COR-L47 (cell line): ENCODE measurements at places on chromosomes 1 and 21.

DNA sequence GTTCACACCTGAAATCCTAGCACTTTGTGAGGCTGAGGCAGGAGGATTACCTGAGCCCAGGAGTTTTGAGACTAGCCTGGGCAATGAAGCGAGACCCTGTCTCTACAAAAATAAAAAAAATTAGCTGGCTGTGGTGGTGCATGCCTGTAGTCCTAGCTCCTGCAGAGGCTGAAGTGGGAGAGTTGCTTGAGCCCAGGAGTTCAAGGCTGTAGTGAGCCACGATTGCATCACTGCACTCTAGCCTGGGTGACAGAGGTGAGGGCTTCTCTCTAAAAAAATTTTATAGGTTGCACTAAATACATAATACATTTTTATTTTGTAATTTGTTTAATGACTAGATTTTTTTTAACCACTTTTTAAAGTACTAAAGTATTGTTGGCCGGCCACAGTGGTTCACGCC lies 6.1 kb downstream of the PARK7 start:
- no peak for DNase-seq

GRCh38 chr1:3783651-3784474 lies 11.3 kb downstream of the SMIM1 start:
- DNase-seq = no peak

- DNase-seq = no peak
These were observed 12.2 kb downstream of the ARID4B start for GRCh38 chr1:235315735-235316134.

- DNase-seq = peak; percentile 76
These were observed 9.7 kb upstream of the SRP9 start for GRCh38 chr1:225767634-225768540.

- no peak for DNase-seq
These were observed 9.8 kb upstream of the LUZP1 start for GRCh38 chr1:23178414-23178813.

DNA sequence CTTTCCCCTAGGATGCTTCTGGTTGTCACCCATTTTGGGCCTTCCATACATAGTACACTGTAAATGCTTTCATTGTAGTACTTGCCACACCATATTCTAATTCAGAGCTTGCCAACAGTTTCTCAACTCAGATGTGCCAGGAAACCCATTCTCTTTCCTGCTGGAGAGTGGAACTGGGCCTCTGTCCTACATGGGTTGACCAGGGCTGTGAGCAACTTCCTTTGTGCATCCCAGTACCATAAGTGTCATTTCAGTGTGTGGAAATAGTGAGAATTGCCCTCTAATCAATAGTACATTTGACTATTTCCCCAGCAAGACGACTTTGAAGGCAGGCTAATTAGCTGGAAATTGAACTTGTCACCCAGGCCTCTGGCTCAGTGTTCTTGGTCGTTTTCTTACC lies 74.8 kb downstream of the MTR start:
- no peak for DNase-seq

DNA sequence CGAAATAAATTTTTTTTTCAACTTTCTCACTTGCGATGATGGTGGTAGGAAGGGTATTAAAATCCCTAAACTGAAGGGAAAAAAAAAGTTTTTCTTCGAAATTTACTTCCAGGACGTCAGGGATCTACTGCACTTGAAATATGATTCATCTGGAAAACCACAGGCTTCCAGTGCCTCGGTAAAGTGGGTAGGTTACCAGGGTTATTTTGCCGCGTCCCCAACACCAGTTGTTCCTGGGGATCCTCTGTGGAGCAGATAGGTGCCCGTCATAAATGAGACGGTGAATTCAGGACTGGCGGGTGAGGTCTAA lies 773 bp downstream of the RABIF start:
- DNase-seq = no peak

GRCh38 chr21:42941696-42942085 lies 16.3 kb upstream of the ERVH48-1 start:
- DNase-seq = no peak

DNA sequence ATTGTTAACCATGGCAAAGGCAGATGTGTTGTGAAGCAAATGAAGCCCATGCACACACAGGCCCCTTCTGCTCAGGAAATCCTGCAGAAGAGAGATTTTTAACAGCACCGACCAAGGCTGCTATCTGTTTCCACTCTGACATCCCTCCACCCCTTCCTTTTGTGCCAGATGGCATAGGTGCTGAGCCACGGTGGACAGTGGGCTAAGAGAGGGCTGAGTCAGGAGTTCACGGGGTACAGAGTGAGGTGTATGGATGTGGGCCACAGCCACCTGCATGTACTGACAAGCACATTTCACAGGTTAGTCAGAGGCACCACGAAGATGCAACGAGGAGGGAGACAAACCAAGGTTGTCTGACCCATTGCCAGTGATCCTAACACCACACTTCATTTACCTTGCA lies 9.5 kb downstream of the RSPH1 start:
- no peak for DNase-seq

GRCh38 chr1:110620250-110620615 lies 14.1 kb upstream of the KCNA2 start:
- no peak for DNase-seq

GRCh38 chr1:219276049-219276738 lies 102.5 kb downstream of the LYPLAL1 start:
- DNase-seq = no peak

GRCh38 chr1:25538191-25538767 lies 5.1 kb upstream of the LDLRAP1 start:
- DNase-seq = no peak

- no peak for DNase-seq
These were observed 15.5 kb downstream of the IFNGR2 start for GRCh38 chr21:33418691-33419090.

GRCh38 chr1:115978292-115978941 lies 2.1 kb downstream of the SLC22A15 start:
- no peak for DNase-seq

DNA sequence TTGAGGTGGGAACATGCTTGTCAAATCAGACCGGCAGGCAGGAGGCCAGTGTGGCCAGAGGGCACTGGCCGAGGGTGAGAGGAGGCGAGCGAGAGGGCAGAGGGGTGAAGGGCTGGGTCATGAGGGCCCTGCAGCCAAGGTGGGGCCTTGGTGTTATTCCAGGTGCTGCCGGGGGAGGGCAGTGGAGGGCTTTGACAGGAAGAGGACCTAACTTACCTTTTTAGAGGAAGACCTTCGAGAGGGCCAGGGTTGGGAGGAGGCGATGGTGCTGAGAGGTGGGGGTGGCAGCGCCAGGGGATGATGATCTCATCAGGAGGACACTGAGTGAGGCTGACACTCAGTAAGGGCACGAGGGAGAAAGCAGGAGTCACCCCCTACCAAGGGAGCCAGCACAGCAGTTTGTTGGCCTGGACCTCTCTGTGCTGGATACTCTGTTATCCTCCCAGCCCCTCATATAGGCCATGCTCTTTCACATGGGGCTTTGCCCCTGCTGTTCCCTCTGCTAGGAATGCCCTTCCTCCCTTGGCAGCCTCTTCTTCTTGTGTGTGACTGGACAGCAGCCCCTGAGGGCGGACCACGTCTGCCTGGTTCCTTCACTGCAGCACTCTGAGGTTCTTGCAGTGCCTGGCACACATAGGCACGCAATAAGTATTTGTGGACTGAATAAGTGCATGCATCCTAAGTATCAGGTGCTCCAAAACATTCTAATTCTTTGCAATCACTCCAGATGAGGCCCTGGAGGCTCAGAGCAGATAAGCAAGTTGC lies 7.5 kb upstream of the TTC22 start:
- DNase-seq = no peak

GRCh38 chr1:26483980-26484379 lies 11.7 kb downstream of the HMGN2 start:
- DNase-seq = no peak

DNA sequence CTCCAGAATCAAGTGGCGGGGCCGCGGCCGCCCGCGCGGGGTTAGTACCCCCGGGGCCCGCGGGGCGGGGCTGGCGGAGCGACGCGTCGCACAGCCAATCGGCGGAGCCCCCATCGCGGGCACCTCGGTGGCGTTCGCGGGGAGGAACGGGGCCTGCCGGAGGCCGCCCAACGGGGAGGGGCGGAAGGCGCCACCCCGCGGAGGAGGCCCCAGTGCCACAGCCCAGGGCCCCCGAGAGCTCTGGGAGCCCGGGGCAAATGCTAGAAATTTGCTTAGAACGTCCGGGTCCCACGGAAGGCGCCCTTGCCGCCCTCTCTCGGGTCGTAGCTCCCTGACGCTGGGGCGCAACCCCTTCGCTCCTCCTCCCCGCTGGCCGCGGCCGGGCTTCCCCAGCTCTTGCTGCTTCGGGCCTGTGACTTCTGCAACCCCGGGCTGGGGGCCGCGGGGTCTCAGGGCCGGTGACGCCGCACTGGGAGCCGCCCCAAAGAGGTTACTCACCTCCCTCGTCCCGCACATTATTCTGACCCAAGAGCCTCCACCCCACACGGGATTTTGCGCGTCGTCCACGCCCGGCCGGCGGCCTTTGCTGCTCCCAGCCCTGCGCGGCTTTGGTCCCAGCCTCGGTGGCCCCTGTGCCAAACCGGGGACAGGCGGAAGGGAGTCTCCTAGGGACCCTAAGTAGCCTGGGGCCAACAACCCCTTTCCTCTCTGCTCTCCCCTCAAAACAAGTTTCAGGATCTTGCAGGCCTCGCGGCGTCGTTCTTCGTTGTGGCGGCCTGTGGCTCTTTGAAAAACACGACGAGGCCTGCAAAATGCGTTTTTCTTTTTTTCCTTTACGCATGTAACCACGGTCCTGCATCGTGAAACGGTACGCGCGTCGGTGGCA lies at the start of gene RUNX3:
Gene RUNX3 (minus strand): TSS at position 17 of the 886 bp plus-strand sequence. CDS start 408 bp downstream, outside the sequence.
- DNase-seq = peak; percentile 57

GRCh38 chr1:187413405-187414169 lies 584.8 kb downstream of the PLA2G4A start:
- DNase-seq = peak; percentile 21

GRCh38 chr21:46316708-46317324 lies 6.9 kb downstream of the C21orf58 start:
- DNase-seq = no peak

DNA sequence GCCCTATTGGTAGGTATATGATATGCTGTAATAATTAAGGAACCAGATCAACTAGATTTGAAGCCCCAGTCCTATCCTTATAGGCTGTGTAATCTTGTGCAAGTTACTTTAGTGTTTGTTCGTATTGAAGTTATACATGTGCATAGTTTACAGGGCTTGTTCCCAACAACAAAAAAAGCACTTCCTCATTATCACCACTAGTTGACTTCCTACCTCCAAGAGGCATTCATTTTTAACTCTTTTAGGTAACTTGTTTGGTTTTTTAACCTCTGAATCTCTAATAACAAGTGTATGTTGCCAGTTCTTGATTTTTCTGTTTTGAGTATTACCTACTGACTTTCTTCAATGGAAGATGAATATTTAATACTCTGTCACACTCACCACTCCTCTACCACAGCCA lies 71.9 kb downstream of the ST3GAL3 start:
- no peak for DNase-seq

GRCh38 chr1:28199328-28200233 lies 23.1 kb upstream of the PTAFR start:
- no peak for DNase-seq

- DNase-seq = no peak
These were observed 178.5 kb upstream of the LYPLAL1 start for GRCh38 chr1:218995091-218995665.

DNA sequence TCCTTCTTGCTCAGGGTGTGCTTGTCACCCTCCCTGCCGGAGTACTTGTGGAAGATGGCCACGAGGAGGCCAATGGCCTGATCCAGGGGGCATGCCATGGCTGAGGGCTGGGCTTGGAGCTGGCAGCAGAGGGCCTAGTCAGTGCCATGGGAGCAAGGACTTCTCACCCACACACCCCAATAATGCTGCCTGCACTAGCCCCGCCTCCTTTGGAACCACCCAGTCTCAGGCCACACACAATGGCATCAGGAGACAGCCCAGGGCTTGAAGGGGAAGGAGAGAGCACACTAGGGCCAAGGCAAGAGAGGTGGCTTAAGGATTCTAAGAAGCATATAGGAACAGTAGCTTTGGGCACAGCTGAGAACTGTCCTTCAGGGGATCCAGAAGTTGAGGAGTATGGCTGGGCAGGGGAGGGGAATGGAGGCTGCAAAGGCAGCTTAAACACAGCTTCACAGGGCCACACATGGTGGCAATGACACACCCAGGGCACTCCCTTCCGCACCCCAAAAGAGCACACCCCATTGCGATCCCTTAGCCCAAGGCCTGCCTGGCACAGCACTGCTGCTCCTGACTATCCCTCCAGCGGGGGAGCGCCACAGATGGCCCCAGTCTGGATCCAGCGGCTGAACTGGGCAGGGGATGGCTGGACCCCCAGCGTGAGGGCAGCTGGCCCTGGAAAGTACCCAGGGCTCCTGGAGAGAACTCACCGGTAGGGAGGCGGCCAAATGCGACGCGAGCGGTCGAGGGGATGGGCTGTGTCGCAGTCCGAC lies at the start of gene S100A6:
Gene S100A6 (minus strand): TSS at position 750 of the 770 bp plus-strand sequence. CDS start 652 bp downstream, at position 98.
- no peak for DNase-seq

DNA sequence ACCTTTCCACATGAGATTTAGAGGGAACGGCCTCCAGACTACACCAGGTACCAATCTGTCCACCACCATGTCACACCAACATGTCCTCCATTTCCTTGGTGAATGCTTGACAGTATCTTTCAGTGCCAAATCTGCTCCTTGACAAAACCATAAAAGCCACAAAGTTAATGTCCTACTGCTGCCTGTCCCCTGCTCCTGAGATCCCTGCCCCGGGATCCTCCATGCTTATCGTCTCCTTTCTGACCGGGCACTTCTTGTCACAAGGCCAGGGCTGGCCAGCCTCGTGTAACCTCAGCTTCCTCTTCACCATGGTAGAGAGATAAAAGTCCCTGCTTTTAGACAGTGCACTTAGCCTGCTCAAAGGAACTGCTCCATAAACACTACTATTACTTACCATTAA lies 136.2 kb downstream of the NAV1 start:
- DNase-seq = no peak

DNA sequence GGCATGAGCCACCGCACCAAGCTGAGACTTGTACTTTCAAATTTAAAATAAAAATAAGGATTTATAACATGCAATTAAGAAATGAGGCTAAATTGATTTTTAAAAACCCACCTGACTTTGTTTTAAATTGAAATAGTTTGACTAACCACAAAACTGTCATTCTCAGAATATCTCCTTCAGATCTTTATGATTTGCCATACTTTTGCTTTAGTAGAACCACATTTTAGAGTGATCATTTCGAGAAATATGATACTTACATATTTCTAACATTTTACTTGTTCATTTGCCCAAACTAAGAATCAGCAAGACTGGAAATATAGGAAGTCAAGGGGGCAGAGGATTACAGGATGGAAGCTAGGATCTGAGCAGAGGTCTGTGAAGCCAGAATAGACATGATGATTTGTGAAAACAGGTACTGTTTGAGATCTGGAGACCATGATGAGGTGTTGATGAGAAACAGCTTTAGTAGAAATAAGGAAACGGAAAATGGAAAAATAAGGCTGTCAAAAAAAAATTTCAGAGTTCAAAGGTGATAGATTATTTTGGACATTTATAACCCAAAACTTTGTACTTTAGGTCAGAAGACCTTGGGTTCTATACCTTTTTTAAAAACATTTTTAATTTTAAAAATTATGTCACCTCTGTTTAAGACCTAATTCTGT lies 44.8 kb downstream of the GIPC2 start:
- no peak for DNase-seq

- no peak for DNase-seq
These were observed 43.7 kb upstream of the PSEN2 start for GRCh38 chr1:226826479-226827261.

- no peak for DNase-seq
These were observed 184.7 kb downstream of the ROR1 start for GRCh38 chr1:63958556-63958955.

GRCh38 chr1:210681158-210681557 lies 352.5 kb downstream of the HHAT start:
- DNase-seq = no peak

GRCh38 chr1:212237651-212238050 lies 47.6 kb upstream of the PPP2R5A start:
- no peak for DNase-seq

GRCh38 chr1:206593351-206593925 lies 18.8 kb downstream of the EIF2D start:
- DNase-seq = no peak
